ENCODE measurements at places on chromosomes 1 and 21.
A peak's percentile ranks its signal among the peaks of the same experiment; 100 is the strongest.

DNA sequence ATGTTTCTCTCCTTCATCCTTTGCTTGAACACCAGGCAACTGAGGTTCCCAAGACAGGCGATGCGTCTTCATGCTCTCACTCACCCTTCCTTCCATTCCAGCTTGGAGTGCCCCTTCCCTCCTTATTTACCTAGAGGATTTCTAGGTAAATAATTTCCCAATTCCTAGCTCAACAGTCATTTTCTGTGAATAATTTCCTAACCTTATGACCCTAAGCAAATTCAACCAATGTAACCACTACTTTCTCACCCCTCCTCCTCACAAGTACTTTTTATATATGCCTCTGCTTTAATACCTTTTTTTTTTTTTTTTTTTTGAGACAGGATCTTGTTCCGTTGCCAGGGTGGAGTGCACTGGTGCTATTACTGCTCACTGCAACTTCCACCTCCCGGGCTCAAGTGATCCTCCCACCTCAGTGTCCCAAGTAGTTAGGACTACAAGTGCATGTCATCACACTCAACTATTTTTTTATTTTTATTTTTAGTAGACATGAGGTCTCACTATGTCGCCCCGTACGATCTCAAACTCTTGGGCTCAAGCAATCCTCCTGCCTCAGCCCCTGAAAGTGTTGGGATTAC lies 86.7 kb downstream of the USP24 start:
- no peak for DNase-seq

GRCh38 chr1:203625628-203626019 lies 1.0 kb upstream of the ATP2B4 start:
- DNase-seq, result peak; percentile 90

DNA sequence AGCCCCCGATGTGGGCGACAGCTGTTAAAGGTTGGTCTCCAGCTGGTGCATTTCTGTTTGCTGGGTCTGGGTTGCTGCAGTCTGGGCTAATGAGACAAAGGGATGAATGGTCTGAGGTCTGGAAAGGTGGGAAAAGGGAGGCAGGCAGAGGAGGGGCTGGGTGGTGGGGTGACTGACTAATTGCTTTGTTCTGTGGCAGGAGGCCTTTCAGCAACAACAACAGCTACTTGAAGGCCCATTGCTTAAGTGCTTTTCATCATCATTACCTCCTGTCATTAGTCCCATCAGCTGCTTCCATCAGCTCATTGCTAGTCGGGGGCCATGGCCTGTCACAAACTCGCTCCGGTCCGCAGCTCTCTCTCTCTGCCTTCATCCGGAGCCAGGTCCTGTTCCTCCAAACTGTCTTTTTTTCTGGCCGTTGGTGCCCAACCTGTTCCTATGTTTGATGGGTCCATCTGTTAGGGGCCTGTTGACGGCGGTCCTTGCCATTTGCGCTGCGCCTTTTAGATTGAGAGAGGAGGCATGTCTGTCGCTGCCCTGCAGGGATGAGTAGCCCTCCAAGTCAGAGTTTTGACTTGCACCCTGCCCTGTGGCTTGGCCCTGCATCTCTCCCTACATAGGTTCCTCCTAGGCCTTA lies 105.6 kb upstream of the PLXNA2 start:
- DNase-seq, result no peak

GRCh38 chr1:117967477-117967876 lies 37.9 kb downstream of the WDR3 start:
- DNase-seq, result peak; percentile 69

DNA sequence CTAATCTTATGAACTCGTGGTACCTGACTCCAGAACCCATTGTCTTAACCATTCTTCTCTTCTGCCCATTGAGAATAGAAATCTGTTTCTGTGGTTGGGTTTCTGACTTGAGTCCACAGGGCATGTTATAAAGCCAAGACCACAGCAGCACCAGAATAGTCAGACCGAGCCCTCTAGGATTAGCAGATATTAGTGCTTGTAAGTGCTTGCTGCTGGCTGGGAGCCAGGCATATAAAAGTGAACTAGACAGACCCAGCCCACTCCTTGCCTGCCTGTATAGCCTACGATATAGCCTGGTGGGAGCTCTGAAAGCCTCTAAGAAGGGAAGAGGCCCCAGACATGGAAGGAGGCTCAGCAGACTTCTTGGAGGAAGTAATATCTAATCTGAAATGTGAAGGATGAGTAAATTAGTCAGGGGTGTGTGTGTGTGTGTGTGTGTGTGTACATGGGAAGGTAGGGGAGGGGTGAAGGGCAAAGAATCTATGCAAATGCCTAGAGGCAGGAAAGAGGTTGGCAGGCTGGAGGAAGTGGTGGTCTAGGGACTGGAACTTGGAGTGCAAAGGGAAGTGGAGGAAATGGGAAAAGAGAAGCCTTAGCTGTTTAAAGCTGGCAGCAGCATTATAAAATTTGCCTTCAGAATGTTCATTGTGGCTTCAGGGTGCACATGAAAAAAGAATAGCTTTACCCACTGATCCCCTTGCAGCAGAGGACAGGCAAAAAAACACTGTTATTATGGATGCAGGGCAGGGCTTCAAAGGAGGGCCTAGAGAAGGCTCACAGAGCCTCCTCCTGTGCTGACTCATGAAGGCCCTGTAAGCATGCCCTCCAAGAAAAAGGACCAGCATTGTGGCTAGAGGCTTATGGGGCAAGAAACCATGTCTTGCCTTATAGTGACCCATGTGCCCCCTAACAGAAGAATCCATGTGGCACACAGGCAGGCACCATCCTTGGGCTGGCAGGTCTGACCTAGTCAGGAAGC lies 169.2 kb downstream of the LMX1A start:
- DNase-seq, result no peak

- peak; percentile 7 for DNase-seq
Observed at GRCh38 chr1:171107262-171107940, 16.7 kb downstream of the FMO3 start.

Measured in OCI-M1 (cell line).